Brain pericyte (primary cell): ENCODE measurements at places on chromosomes 12 and 14.

DNA sequence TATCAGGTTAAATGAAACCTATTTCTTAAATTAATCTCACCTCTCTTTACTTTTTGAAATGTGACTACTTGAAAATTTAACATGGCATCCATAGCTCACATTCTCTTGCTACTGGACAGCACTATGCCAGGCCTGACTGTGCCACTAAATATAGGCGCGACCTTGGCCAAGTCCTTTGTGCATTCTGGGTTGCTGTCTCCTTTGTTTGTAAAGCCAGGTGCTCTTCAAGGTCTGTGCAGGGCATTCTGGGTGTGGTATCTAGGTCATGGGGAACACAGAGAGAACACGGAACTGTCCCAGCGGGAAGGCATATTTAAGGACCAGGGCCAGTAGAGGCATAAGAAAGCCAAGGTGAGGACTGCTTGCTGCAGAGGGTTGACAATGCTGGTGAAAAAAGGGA, 121.2 kb downstream of the ZNF664 start:
- DNase-seq, result no peak

DNA sequence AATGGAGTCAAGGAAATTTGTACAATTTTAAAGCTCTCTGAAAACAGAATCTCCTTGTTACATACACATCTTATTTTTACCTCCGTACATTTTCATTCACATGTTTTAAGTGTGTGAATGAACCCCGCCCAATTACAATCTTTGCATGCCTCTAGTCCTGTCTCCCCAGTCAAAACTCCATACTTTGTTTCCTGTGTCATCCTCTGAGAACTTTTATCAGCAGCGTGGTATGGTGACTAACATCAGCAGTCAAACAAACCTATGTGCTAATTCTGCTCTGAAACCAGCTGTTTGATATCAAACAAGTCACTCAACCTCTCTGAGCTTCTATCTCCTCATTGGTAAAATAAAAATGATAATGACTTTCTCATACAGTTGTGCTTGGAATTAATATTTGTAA, 15.8 kb upstream of the ERGIC2 start:
- DNase-seq, result no peak

DNA sequence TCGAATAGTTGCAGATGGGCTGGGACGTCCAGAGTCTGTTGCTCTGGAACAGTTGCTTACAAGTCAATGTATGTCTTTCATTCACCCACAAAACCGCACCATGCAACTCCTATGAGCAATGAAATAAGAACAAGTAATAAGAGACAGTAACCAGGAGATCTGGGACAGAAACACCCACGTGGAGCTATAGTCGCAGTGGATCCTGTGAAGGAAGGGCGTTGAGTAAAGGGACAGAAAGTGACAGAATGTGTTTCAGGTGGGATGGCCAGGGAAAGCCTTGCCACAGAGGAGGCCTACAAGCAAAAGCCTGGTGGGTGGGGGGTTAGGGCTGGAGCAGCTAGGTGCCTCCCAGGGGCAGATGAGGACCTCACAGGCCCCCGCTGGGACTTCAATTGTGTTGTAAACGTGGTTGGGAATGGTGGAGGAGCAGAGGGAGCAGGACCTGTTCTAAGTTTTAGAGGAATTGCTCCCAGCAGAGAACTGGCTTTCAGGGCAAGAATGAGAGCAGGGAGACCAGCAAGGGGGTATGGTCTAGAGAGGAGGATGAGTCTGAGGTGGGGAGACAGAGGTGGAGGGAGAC, 86.7 kb upstream of the FZD10 start:
- DNase-seq, result no peak

DNA sequence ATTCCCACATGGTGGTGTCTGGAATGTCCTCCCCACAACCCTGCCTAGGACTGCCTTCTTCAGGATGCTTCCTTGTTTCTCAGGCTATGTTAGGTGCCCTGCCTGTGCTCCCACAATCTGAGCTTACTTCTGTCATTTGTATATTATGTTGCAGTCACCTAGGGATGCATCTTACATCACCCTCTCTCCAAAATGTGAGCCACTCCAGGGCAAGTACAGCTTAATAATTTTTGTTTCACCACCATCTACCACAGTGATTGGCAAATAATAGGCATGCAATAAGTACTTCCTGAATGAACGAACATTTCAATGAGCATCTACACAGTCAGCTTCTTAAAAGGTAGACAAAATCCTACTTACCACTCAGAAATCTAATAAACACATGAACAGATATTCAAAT, 37.6 kb downstream of the ZFYVE26 start:
- DNase-seq, result no peak

GRCh38 chr12:55716582-55716957, 724 bp downstream of the BLOC1S1 start:
- DNase-seq, result no peak

DNA sequence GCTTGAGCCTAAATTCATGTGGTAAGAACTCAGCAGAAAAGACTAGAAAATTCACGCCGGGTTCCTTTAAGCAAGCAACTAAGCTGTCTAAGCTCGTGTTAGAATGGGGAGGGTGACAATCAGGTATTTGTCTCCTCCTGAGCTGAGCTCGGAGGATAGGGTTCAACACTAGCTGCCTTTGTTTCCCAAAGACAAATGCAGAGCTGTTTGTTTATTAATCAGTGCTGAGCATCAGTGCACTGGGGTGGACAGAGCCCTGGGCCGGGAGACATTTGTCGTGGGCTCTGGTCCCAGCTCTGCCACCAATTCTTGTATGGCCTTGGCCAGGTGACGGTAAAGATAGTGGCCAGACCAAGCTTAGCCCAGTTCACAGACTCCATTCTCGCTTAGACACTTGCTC, 43.7 kb downstream of the DEGS2 start:
- DNase-seq, result no peak

DNA sequence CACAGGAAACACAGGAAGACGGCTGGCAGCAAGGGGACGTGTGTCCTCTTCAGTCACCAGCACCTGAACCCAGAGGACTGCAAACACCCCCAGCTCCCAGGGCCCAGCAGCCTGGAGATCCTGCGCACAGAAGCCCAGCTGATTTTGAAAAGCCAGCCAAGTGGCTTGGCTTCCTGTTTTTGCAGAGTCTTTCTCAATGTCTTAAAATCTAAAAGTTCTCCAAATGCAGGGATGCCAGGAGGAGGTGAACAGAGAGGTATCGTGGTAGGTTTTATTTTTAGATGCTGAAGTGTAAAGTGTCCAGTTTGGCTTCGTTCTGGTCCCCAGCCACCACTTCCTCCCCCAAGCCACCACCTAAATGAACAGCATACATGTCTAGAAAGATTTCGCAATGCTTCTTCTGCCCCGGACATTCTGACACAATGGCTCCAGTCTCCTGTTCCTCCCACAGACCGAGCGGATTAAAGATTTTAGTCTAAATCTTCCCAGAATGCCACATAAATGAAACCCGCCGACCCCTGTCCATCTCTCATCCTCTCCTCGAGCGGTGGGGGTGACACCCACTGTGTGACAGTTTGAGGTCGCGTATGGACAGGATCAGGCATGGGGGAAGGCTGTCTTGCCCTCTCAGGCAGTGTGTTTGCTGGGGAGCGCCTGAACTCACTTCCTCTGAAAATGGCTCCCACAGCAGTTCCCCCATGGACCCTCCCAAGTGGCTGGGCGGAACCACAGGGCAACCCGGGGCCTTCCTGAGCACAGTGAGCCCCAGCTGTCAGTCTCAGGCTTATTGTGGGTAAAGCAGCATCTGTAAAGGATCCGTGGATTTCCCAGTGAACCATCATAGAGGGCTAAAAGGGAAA, 41.6 kb downstream of the ITPK1 start:
- no peak for DNase-seq

DNA sequence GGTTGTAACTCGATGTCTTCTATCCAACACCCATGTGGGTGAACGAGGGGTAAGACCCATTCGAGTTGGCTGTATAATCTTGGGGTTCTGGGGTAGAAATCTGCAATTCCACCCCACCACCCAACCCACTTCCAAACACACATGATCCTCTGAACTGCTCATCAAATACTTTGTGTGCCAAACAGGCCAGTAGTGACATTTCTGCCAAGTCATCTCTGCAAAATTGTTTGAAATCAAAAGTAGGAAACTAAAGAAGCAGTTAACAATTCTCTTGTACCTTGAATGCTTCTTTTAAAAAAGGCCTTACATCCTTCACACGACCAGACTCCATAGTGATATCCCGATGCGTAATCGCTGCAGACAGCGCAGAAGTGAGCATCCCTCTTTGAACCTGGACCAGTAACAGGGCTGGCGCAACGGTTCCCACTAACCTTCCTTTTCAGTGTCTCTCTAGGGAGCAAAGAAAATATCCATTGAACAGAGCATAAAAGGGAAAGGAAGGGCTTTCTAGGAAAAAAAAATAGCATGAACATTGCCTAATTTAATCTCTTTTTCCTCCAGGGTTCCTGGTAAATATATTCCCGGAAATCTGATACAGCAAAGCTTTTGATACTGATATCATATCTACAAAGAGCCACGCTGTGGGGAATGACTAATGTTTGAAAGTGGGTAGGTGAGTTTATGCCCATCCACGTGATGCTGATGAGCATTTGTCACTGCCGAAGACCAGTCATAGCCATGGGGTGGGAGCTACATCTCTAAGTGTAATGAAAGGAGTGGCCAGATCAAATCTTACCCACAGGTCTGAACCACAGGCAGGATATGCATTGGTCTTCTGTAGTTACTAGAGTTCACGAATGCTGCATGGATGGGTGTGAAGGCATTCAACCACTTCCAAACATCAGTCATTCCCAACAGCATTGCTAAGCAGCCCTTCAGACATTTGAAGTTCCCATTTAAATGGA, 14.2 kb downstream of the ESR2 start:
- no peak for DNase-seq

- no peak for DNase-seq
Observed at GRCh38 chr12:120640861-120641833, 721 bp downstream of the CABP1 start.

- no peak for DNase-seq
Observed at GRCh38 chr14:62381311-62382070, 619.3 kb downstream of the SNAPC1 start.

DNA sequence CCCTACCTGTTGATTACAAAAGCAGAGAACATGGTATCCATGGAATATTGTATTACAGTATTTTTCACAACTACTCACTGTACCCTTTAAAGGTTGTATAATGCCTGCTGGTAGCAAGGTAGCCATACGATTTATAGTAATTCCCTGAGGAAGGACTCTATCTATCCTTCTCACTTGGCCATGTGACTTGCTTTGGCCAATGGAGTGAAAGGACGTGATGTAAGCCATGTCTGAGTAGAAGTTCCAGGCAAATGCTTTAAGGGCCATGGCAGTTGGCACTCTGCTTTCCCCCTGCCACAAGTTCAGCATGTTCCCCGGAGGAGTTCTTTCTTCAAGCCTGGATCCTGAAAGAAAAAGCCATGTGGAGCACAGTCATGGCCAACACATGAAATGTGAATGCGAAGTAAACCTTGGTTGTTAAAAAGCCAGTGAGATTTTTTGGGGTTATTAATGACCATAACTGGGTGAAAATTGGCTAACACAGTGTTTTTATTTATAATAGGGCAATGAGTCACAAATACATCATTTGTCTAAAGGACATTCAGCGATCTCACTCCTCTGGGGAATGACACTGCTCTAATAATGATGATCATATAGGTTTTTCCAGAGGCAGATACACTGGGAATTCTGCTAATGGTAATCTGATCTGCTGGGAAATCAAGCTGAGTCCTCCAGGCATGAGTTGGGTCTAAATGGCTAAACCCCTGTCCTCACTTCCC, 67.4 kb upstream of the SLC38A2 start:
- DNase-seq, result no peak

DNA sequence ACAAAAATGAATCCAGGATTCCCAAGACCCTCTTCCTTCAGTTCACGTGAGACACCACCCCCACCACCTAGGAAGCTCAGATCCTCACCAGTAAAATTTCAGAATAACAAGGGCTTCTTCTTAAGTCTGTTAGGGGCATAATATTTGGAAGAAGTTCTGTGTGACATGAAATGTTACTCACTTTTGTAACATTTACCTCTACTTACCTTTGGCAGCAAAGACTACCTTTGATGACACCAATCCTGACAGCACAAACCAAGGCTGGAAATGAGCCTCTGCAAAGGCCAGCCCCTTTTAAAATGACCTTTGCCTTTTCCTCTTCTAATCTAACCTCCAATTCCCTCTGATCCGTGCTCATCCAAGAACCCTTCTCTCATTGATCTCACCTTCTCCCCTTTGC, 19.4 kb upstream of the KRT77 start:
- no peak for DNase-seq

GRCh38 chr14:105058521-105059034, 6.7 kb downstream of the GPR132 start:
- DNase-seq, result no peak

DNA sequence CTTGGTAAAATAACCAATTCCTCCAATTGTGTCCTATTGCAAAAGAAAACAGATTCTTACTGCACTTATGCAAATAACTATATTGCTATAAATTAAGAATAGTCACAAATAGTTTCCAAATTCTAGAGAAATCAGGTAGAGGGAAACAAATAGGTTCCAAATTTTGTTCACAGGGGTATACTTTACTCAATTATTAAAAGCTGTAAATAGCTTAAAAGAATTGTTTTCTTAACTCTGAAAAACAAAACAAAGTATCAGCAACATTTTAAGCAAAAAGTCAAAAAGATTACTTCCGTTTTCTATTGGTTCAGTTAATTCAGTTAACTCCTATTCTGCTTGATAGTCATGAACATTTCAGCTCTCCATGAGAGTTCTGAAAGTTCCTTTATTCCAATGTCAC, 85.6 kb upstream of the PPP4R3A start:
- DNase-seq, result no peak

GRCh38 chr12:93852173-93852591, 175.0 kb downstream of the CRADD start:
- DNase-seq, result no peak

GRCh38 chr12:92132288-92132687, 13.4 kb downstream of the BTG1 start:
- DNase-seq, result no peak
